ENCODE measurements at places on chromosomes 7 and 10.
A peak's percentile ranks its signal among the peaks of the same experiment; 100 is the strongest.

DNA sequence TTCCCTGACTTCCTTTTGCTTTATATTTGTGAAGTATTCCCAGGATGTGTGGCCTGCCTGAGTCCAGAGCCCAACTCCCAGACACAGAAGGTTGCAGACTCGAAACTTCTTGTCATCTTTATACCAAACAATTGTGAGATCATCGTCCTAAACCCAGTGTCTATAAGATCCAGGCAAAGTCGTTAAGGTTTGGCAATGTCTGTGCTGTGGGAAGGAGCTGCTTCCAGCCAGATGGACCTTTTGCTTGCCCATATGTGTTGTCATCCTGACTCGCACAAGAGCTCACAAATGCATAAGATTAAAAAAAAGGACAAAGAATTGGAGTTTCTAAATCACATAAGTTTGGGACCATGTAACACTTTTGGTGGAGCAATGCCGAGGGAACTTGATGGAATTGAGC is 37.0 kb downstream of the WNT2 start:
- DNase-seq = no peak

DNA sequence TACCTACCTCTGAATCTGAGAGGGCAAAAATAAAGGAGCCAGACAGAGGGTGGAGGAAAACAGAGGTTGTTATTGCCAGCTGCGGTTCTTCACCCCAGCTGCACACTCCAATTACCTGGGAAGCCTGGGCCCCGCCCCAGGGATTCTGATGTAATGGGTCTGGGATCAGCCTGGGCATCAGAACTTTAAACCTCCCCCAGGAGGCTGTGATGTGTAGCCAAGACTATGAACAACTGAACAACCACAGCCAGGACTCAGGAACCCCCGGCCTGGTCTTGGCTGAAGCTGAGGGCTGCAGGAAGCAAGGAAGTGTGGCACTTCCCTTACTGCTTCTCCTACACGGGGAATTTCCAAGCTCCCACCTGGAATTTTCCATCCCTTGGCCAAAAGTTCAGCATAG is 89.3 kb downstream of the HIP1 start:
- no peak for DNase-seq

DNA sequence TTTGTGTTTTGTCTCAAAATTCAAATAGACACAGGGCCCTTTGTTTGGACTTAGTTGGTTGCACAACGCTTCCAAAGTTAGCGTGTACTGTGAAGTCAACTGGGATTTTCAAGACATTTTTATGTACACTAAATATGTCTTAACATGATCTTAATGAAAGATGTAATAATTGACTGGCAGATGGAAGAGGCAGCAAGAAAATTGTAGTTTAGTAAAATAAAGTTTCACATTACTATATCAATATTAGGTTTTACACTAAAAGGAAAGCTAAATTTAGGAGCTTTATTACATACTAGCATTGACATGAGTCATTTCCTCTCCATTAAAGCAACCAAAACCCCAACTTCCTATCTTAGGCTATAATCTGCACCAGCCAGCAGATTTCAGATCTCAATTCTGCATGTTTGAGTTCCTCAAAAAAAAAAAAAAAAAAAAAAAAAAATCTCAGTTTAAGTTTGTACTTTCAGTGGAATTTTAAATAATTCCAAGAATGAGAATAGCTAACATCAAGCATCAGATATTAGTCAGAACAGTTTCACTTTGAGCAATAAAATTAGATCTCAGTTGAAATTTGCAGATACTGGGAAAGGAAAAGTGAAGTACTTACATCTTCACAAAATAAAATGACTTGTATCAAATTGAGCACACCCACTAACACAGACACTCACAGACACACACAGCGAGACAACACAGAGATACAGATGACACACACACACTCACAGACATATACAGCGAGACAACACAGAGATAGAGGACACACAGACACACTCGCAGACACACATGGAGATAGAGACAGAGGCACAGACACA is 346.6 kb upstream of the KLF6 start:
- peak; percentile 54 for DNase-seq

DNA sequence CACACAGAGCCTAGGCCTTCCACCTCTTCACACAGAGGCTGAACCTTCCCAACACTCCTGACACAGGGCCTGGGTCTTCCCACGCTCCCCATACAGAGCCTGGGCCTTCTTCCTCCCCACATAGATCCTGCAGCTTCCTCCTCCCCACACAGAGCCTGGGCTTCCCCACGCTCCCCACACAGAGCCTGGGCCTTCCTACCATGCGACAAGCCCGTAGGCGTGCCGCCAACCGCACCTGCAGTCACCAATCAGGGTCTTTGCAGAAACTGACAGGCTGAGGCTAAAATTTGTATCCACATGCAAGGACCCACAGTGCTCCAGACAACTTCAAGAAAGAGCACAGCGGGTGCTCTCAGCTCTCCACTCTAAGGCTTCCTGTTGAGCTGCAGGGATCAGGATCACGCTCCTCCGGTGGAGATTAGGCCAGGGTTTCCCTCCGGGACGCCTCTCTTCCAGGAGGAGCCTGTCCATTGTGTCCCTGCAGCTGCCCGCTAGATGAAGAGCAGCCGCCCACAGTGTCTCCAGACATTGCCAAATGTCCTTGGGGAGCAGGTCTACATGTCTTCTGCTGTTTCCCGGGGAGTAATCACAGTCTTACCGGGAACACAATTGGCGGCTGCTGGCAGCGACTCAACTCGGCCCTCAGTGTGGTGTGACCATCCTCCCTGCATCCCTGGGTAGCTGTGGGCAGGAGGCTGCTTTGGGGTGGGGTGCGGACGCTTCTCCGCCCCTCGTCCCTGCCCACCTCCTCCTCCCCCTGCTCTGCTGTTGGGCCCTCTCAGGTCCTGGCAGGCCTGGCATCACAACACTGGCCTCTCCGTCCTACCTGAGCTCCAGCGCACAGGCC is 9.7 kb downstream of the CFAP46 start:
- no peak for DNase-seq

GRCh38 chr7:22720791-22721786 is 5.9 kb upstream of the IL6 start:
- no peak for DNase-seq

- DNase-seq = no peak
Observed at GRCh38 chr10:33336582-33337325, 2.3 kb upstream of the NRP1 start.

DNA sequence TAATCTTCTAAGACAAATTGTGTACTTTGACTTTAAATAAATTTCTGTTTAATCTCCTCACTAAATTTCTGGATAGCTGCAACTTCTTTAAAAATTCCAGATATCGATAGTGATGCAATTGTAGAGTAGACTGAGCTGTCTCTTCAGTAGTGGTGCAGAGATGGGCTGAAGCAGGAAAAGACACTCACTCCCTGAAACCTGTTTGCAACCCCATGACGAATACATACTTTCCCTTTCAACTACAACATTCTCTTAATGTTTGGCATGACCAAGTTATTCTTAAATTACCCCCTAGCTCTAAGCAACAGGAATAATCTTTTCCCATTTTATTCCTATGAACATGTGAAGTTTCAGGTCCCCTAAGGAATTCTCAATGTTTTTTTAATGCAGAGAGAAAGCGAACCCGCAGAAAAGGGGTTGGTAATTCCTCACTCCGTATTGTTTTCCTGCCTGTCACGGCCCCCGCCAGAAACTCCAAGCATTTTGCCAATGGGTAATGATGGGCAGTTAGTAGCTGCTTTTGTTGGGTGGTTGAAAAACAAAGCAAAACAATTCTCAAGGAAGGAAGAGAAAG is 1.3 kb downstream of the THSD7A start:
- DNase-seq = no peak

DNA sequence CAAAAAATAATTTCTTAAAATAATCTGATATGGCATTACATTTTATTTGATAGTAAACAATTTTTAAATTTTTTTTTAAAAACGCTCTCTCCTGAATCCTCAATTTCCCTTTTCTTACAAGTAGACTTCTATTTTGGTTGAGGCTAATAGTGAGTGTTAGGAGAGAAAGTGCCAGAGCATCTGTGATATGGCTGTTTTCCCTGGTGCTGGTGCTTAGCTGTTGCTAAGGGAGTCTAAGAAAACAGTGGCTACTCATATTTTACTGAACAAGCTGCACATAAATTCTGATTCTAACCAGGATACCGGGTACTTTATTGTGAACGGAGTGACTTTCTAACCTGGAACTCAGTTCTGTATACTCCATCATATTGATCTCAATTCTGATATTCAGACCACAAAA is 311.1 kb upstream of the KIAA1217 start:
- no peak for DNase-seq

GRCh38 chr7:102872460-102872859 is 40.3 kb upstream of the LRRC17 start:
- no peak for DNase-seq

GRCh38 chr7:127317447-127317961 is 64.8 kb upstream of the GRM8 start:
- no peak for DNase-seq

DNA sequence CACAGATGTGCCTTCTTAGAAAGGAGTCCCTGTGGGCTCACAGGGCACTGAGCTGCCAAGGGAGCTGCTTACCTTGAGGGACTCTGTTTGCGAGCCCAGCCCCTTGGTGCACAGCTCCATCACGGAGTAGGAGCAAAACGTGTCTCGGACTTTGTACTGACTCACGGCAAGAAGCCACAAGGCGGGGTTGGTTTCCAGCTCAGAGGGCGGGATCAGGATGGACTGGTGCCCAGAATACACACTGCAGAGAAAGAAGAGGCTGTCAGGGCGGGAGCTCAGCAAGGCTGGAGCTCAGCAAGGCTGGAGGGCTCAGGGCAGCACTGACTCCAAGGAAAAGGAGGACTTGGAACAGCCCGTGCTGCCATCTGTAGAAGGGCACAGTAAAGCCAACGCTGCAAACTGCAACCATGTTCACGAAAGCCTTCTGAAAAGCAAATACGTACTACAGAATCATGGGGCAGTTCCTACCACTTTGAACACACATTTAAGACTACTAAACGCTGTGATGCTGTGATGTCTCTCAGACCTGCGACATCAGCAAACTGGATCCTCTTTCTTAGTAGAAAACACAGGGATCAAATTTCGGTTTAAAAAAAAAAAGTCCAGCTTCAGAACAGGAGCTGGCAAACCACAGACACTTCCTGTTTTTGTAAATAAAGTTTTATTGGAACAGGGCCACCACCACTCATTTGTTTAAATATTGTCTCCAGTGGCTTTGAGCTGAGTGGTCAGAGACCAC is 194.3 kb downstream of the ZMYND11 start:
- no peak for DNase-seq

DNA sequence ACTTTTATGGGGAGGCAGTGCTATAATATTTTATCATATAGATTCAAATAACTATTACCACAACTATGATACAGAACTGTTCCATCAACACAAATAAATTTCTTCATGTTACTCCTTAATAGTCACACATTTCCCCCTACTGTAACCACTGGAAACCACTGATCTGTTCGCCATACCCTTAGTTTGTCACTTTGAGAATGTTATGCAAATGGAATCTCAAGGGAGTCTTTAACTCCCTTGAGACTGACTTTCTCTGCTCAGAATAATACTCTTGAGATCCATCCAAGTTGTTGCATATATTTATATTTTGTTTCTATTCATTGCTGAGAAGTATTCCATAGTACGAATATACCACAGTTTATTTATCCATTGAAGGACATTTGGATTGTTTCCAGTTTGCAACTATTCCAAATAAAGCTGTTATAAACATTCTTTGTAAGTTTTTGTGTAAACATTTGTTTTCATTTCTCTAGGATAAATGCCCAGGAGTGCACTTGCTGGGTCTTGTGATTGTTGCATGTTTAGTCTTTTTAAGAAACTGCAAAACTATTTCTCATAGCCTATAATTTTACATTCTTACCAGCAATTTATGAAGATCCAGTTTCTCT is 19.7 kb upstream of the PON2 start:
- DNase-seq = no peak

GRCh38 chr7:16889851-16890415 is 8.2 kb upstream of the AGR3 start:
- no peak for DNase-seq

GRCh38 chr7:22997871-22998518 is 15.9 kb downstream of the HYCC1 start:
- no peak for DNase-seq

DNA sequence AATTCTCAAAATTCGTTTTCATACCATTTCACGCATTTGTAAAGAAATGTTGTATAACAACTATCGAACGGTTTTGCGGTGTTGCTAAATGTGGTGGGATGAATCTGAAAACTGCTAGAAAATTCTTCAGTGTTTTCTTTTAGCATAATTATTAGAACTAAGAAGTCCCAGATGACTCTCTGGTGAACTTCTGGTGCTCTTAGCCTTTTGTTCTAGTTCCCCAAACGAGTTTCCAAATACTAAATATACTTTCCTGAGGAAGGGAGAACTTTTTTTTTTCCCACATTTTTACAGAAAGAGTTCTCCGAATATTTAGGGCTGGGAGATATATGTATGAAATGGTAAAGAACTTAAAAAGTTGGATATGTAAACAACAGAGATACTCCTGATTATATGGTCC is 82.5 kb downstream of the ICA1 start:
- DNase-seq = no peak

- DNase-seq = no peak
Observed at GRCh38 chr7:66974986-66975590, 20.3 kb downstream of the SBDS start.

DNA sequence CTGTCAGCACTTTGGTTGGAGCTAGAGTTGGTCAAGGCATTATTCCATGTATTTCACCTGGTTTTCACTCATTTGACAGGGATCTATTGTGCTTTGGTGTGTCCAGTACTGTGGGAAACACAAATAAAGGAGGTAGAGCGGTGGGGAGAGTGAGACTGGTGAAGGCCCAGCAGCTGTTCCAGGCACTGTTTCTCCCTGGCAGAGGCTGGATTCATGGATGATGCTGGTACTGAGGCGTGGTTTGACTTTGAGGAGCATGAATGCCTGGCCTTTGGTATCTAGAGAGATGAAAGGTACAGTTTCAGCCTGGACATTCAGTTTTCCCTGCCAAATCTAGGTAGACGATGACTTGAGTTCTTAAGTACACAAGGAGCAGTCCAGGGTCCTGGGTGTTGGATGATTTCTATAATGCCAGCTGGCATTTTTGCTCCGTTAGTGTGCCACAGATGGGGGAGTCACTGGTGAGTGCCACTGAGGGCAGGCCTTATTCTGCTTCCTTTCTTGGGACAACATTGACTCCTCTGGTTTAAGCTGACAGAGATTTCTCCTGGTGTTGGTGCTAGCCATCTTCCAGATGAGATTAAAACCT is 162.2 kb upstream of the BMPER start:
- no peak for DNase-seq

DNA sequence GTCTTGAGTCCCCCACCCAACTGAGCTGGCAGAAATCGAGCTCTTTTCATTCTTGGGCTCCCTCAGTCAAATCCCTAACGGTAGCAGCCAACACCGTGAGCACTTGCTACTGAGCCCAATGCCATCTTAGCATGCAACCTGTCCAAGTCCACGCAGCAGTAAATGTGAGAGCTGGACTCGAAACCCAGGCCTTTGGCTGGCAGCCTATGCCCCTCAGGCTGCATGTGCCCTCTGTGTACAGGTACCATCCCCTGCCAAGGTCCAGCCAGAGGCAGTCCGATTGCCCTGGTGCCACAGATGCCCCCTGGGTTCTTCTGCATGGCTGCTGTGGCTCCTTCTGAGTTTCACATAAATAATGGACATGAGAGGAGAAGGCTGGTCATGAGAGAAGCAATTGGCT is 1.2 kb upstream of the TMEM273 start:
- no peak for DNase-seq
